ENCODE measurements at places on chromosomes 3 and 15. TPM values are rescaled to one million over a fixed set of nuclear protein-coding genes. Genes with fewer than 3 reads are reported as not detected.

DNA sequence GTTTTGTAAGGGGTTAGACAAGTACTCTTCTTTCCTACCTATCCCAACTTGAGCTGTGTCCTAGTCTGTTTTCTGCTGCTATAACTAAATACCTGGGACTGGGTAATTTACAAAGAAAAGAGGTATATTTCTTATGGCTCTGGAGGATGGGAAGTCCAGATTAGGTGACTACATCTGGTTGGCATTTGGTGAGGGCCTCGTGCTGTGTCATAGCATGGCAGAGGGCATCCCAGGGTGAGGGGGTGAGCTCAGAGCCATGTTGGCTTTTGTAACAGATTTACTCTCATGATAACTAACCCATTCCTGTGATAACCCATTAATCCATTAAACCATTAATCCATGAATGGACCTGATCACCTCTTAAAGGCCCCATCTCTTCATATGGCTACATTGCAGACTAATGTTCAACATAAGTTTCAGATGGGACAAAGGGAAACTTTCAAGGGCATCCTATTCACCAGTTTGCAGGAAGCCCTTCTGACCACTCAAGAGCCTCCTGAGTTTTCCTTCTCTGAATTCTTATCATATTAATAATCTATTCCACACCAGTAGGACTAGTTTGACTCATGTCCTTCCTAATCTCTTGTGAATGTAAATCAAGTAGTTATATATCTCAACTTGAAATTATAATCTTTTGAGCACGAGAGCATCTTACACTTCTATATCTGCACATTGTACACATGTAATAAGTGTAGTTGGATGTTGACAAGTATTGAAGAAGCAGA lies 185.7 kb upstream of the ZPLD1 start:
- no peak for DNase-seq

DNA sequence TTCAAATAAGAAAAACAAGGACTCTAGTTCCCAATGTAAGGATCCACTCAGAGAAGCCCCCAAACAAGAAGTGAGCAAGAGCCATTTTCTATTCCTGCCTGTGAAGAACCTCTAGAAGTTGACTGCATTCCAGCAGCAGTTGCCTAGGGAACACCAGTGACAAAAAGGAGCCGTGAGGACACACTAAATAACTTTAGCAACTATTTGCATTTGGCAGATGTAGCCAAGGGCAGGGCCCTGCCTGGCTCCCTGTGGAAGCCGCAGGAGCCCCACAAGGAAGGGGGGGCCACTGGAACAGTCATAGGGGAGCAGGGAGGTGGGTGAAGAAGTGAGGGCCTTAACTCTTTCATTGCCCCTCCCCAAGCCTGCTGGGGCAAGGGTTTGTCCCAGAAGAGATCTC lies 470.2 kb upstream of the PROK2 start:
- peak; percentile 15 for DNase-seq

DNA sequence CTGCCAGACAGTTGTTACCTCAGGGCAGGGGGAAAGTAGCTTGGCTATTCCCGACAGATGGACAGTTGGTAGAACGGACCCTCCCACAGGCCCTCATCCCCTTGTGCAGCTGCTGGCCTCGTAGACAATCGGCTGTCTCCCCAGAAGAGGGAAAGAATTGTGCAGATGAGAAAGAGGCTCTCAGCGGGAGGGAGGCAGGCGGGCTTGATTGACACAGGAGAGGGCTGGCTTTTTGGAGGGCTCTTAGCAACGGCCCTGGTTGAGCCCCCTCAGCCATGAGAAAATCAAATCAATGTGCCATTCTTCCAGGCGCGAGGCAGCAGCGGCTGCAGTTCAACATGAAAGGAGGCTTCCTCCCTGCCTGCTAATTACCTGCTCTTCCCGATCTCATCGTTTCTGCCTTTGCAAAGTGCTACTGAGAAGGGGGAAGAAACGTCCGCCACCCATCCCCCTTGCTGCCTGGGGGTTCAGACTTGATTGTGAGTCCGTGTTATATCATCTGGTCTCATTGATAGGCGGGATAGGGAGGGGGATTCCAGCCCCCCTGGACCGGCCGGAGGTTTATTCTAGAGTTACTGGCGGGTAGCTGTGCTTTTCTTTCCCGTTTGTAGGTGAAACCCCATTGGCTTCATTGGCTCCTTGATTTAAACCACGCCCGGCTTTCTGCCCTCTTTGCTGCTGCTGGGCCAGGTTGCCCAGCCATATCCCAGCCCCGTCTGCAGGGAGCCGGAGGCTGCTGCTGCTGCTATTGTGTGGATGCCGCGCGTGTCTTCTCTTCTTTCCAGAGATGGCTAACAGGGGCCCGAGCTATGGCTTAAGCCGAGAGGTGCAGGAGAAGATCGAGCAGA lies at the start of gene TAGLN3:
TAGLN3 (plus strand) TSS at position 287 of the 848 bp plus-strand sequence; CDS start at position 788, 501 bp downstream.
- peak; percentile 52 for DNase-seq

GRCh38 chr3:155970398-155970797 lies 99.9 kb downstream of the GMPS start:
- DNase-seq = no peak

- DNase-seq = no peak
Observed at GRCh38 chr3:177680472-177680821, 483.2 kb upstream of the TBL1XR1 start.

DNA sequence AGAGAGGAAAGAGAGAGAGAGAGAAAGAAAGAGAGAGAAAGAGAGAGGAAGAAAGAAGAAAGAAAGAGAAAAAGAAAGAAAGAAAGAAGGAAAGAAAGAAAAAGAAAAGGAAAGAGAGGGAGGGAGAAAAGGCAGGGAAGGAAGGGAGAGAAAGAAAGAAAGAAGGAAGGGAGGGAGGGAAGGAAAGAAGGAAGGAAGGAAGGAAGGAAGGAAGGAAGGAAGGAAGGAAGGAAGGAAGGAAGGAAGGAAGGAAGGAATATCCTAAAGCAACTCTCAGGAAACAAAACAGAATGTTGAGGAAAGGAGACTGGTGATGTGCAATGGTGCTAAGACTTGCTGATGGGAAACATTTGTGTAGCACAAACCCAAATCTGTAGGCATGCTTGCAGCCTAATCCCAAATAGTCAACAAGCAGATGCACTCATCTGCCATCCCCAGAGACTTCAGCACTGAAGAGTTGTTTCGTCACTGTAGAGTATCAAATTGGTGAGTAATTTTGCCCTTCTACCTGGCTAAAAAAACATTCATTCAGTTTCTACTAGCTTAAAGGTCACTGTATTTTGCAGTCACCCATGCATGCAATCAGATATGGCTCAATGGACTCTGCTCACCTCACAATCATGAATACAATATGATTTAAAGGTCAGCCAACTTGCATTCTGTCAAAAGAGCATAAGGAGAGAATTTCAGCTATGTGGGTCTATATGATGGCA lies 480.3 kb downstream of the FGF12 start:
- no peak for DNase-seq

- DNase-seq = no peak
Observed at GRCh38 chr3:193875601-193876321, 260.2 kb upstream of the HES1 start.

DNA sequence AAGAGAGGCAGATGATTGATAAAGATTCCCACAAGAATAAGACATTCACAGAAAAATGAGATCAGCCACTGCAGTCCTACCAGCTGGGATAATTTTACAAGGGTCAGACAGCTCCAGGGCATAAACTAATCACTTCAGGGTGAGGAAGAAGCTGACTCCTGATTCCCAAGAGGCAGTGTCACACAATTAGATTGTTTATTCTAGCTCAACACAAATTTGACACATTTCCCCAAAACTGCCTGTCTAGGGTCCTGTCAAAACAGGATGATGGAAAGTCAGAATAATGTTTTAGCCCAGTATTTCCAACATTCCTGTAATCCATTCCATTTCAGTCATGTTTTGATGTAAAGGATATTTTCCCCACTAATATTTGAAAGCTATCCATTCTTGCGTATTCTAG lies 110.8 kb downstream of the TNIK start:
- DNase-seq = no peak

GRCh38 chr3:141442446-141442845 lies 44.4 kb upstream of the RASA2 start:
- DNase-seq = no peak

- DNase-seq = peak; percentile 76
Observed at GRCh38 chr3:193831495-193832455, 238.8 kb downstream of the OPA1 start.

DNA sequence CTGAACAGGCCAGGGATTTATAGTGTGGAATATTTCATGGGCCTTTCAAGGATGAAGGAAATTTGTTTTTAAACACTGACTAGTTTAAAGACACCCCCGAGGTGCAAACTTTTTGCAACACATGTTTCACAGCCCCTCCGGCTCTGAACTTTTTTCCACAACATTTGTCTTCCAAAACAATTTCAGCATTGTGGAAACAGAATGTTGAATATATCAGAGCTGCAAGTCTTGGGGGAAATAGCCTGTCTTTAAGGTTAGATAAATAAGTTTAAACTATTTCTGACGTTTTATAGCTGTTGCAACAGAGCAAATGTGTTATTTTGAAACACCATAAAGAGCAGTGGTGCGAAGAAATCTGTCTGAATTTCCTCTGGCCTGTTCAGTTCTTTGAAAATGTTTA lies 229.2 kb upstream of the GOLGA6L4 start:
- no peak for DNase-seq

DNA sequence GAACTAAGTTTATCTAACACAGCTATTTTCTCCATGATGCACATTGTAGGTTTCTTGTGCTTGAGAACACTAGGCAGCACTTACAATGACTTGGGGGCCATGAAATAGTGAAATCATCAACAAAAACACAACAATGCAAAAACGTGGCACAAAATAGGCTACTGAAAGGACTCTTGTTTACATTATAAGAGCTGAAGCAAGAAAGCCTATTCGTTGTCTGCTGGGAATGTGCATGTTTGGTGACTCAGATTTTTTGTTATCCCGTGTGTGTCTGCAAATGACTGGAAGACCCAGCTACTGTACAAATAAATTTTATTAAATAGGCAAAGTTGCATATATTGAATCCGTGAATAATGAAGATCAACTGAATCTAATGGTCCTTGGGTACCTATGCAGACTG lies 85.0 kb downstream of the TCF12 start:
- no peak for DNase-seq

GRCh38 chr3:174253196-174253823 lies 605.8 kb upstream of the NAALADL2 start:
- DNase-seq = no peak

DNA sequence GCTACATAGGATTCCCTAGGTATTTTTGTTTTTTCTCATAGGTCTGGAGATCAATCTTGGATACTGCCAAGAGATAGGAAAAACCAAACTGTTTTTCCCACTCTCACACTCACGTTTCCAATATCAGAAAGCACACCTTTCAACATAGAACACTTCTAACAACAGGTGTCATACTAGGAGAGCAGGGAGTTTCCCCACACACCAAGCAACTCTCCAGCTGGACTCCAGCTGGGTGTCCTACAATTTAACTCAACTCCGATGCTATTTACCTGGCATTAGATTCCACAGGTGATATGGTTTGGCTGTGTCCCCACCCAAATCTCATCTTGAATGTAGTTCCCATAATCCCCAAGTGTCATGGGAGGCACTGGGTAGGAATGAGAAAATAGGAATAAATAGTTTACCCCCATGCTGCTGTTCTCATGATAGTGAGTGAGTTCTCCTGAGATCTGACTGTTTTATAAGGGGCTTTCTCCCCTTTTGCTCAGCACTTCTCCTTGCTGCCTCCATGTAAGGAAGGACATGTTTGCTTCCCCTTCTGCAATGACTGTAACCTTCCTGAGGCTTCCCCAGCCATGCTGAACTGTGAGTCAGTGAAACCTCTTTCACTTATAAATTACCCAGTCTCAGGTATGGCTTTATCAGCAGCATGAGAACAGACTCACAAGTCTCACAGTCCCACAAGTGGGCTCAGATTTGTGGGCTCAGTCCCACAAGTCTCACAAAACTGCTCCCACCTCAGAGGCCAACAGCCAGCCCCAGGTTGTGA lies 354.5 kb upstream of the THBS1 start:
- no peak for DNase-seq

GRCh38 chr3:194925614-194926013 lies 239.9 kb downstream of the FAM43A start:
- DNase-seq = no peak

DNA sequence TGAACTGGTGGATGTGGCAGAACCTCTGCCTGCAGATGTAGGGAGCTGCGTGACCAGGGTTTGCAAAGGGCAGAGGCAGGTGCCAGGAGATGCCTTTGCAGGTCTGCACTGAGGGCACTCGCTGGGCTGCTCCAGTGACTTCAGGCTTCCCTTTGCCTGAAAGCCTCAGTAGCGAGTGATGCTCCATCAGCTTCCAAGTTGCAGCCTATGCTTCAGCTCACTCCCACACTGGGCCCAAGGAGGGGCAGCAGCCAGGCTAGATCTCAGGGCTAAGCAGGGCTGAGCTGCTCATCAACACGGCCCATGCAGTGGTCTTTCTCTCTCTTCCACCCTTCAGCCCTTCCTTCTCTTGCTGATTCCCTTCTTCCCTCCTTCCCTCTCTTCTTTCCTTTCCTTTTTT lies 78.3 kb upstream of the RGMA start:
- DNase-seq = no peak

- DNase-seq = peak; percentile 29
Observed at GRCh38 chr3:85821130-85821756, 862.5 kb downstream of the CADM2 start.

- no peak for DNase-seq
Observed at GRCh38 chr15:62124973-62125303, 40.1 kb downstream of the C2CD4B start.

GRCh38 chr15:62912808-62913207 lies 129.7 kb upstream of the TPM1 start:
- DNase-seq = no peak

GRCh38 chr15:73838831-73839426 lies 34.4 kb upstream of the TBC1D21 start:
- DNase-seq = no peak

- no peak for DNase-seq
Observed at GRCh38 chr15:78617516-78617915, 3.3 kb downstream of the CHRNA3 start.

DNA sequence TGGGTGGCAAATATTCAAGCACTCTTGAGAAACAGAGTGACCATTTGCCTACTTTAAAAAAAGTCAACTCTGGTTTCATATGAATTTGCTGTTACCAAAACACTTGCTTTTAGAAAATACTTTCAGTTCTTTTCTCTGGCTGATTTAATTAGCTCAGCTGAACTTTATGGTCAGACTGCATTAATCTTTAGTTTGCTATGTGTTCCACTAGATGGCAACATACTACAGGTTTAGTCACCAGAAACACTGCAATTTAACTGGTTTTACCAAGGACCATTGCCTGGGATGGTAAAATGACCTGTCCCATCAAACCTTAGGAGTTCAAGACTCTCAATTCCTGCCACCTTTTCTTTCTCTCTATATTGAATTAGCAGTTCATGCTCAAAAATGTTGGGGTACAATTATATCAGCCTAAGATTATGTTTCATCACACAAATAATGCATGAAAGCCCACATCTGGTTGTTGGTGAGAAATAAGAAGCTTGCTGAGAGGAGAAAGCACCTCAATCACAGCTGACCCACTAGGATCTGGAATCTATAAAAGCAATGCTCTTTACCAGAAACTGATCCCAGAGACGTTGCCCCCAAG lies 14.2 kb downstream of the EIF4E3 start:
- peak; percentile 52 for DNase-seq

- DNase-seq = no peak
Observed at GRCh38 chr15:96735632-96736240, 405.2 kb downstream of the NR2F2 start.

The ZCWPW2 gene
- 0.90 TPM for polyA plus RNA-seq

The NLGN1 gene
- 0.92 TPM for polyA plus RNA-seq

The GHSR gene
- polyA plus RNA-seq = not detected

The DPPA4 gene
- 1.1 TPM for polyA plus RNA-seq

The IQSEC1 gene
- 3.8 TPM for polyA plus RNA-seq

The REC114 gene
- polyA plus RNA-seq = not detected

The FRMD5 gene
- polyA plus RNA-seq = 1.1 TPM

The PLAAT1 gene
- polyA plus RNA-seq = 0.12 TPM

The CCDC54 gene
- not detected for polyA plus RNA-seq

The TAGLN3 gene
- not detected for polyA plus RNA-seq

The IVD gene
- 20.0 TPM for polyA plus RNA-seq

The TJP1 gene
- polyA plus RNA-seq = 28.6 TPM

The ADAMTSL3 gene
- polyA plus RNA-seq = 1.6 TPM

The CTXND1 gene
- 12.8 TPM for polyA plus RNA-seq
